GOT3 (cell line): ENCODE measurements at places on chromosomes 1 and 21.

DNA sequence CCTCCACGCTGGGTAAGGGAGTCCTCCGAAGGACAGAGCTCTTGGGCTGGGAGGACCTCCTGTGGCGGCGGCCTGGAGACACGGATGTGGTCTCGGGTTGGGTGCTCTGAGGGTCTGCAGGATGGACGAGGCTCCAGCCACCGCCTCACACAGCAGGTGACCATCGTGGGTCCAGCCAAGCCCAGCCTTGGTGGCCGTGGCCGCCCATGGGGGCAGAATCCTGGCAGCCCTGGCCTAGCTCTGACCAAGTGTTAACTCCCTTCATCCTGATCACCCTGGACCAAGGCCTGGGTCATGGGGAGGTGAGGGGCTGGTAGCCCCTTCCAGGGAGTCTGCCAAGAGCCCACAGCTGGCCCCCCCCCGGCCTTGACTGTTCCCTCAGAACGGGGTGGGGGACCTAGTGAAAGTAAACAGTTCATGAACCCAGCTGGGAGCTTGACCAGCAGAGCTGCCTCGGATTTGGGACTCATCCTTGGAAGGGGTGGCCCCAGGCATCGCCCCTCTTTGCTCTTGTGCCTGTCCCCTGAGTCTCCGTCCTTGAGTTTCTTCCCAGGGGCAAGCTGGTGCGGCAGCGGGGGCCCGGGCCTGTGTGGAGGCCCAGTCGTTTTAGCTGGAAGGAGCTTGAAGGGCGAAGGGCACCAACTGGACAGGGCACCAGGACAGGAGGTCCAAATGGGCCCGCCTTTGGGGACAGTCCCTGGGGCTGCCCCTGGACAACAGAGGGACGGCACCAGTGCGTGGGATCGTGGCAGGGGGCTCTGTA lies 17.8 kb downstream of the ARHGEF16 start:
- no peak for DNase-seq

- no peak for DNase-seq
Measured at GRCh38 chr1:245091171-245091621, 63.6 kb upstream of the KIF26B start.

GRCh38 chr1:54396261-54396933 lies 9.8 kb downstream of the SSBP3 start:
- no peak for DNase-seq

DNA sequence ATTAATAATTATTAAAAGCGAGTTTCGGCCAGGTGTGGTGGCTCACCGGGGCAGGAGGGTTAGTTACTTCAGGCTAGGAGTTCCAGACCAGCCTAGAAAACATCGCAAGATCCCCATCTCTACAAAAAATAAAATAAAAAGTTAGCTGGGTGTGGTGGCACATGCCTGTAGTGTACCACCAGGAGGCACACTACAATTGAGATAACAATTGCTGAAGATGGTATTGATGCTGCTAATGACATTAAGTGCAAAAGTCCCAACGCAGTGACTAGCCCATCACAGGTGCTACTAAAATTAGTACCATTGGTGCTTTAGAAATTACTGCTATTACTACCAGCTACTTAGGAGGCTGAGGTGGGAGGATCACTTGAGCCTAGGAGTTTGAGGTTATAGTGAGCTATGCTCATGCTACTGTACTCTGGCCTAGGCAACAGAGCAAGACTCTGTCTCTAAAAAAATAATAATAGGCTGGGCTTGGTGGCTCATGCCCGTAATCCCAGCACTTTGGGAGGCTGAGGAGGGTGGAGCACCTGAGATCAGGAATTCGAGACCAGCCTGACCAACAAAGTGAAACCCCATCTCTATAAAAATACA lies 156.6 kb downstream of the GREM2 start:
- DNase-seq, result no peak

- no peak for DNase-seq
Measured at GRCh38 chr21:38661197-38661871, 144.4 kb upstream of the ETS2 start.

- DNase-seq, result no peak
Measured at GRCh38 chr1:76023669-76024435, 50.7 kb upstream of the ST6GALNAC3 start.

DNA sequence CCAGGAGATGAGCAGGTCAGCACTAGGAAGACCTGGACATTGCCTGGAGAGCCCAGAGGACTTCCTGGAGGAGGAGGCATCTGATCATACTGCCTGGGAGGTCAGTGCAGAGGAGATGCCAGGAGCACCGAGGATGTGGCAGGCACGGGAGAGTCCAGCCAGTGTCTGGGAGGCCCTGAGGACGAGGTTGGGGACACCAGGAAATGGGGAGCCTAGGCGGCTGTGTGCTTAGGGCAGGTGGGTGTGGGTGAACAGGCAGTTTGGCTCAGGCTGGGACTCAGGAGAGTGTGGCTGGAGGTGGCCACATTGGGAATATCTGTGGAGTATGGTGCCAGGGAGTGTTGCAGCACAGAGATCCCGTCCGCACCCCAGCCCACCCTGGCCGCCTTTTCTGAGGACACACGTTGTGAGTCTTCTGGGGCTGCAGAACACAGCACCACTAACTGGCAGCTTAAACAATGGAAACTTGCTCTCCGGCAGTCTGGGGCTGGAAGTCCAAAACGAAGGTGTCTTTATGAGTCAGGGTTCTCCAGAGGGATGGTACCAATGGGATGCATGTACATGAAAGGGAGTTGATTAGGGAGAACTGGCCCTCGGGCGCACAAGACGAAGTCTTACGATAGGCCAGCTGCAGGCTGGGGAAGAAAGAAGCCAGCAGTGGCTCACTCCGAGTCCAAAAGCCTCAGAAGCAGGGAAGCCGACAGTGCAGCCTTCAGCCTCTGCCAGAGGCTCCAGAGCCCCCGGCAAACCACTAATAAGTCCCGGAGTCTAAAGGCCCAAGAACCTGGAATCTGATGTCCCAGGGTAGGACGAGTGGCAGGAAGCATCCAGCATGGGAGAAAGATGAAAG lies 58.0 kb downstream of the FAAP20 start:
- no peak for DNase-seq

GRCh38 chr1:171611306-171611705 lies 10.7 kb upstream of the MYOCOS start:
- no peak for DNase-seq

GRCh38 chr1:86149591-86149990 lies 7.0 kb downstream of the COL24A1 start:
- no peak for DNase-seq

GRCh38 chr1:187078916-187079315 lies 250.2 kb downstream of the PLA2G4A start:
- no peak for DNase-seq

- no peak for DNase-seq
Measured at GRCh38 chr1:193634470-193634869, 448.1 kb upstream of the B3GALT2 start.

DNA sequence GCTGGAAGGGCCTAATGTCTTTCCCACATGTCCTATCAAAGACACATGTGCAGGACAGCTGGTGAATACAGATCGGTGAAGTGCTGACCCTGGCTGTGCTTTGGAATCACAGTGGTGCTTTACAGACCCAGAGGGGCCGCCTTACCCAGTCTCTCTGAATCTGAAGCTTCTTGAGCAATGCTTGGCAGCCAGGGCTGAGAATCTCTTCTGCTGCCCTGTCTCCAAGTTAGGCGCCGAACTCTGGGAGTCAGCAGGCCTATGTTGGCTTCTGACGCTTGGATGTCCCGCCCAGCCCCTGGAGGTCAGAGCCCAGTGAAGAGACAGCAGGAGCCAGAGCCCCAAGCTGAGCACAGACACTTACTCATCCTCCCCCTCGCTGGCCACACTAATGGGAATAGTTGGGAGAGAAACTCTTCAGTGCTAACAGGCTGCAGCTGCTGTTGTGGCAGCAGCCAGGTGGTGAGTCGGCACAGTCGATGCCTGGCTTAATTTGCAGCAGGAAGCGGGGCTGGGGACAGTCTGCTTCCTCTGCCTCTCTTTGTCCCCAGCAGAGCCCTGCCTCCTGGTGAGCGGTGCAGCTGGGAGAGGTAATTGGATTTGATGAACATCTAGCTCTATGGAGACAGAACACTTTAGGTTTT lies 68.1 kb downstream of the URB2 start:
- DNase-seq, result peak; percentile 90

GRCh38 chr1:32755810-32756159 lies 53.2 kb upstream of the SYNC start:
- DNase-seq, result no peak

DNA sequence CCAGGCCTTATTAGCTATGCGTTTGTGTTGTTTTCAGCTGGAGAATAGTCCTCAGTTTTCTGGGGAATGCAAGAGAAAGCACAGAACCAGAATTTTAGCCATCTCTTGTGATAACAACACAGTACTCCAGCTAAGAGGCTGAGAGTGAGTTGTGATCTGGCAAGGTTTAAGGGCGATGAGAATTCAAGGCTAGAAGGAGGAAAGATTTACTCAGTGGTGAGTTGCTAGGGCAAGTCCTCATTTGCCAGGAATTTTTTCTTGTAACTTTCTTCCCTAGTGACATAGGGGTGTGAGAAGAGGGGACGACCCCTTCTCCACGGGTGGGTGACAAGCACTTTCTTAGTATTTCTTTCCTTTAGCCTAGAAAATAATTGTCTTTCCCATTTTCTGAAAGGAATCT lies 53.2 kb downstream of the HHAT start:
- no peak for DNase-seq

- DNase-seq, result no peak
Measured at GRCh38 chr1:225908773-225909172, 15.3 kb downstream of the PYCR2 start.

- DNase-seq, result no peak
Measured at GRCh38 chr1:162006081-162006480, 17.6 kb downstream of the OLFML2B start.
